ENCODE measurements at places on chromosomes 5 and 9.

GRCh38 chr9:98529841-98530240 is 178.9 kb downstream of the GABBR2 start:
- DNase-seq, result no peak

DNA sequence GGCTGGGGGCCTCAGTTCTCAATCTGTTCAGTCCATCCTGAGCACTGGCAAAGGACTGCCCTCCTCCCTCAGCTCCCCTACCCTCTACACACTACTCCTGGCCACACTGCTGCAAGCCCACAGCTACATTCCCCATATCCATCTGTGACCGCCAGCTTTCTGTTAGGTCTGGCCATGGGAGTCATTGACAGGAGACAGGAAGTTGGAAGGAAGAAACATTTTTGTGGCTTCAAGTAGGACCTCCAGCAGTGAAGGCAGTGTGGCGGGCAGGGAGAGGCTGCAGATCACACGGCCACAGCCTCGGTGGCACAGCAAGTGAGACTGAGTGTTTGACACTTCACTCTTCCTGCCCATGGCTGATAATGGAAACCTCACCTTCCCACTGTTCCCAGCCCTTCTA is 55.9 kb downstream of the SECISBP2 start:
- no peak for DNase-seq

GRCh38 chr5:53001541-53001940 is 12.4 kb downstream of the ITGA2 start:
- no peak for DNase-seq

DNA sequence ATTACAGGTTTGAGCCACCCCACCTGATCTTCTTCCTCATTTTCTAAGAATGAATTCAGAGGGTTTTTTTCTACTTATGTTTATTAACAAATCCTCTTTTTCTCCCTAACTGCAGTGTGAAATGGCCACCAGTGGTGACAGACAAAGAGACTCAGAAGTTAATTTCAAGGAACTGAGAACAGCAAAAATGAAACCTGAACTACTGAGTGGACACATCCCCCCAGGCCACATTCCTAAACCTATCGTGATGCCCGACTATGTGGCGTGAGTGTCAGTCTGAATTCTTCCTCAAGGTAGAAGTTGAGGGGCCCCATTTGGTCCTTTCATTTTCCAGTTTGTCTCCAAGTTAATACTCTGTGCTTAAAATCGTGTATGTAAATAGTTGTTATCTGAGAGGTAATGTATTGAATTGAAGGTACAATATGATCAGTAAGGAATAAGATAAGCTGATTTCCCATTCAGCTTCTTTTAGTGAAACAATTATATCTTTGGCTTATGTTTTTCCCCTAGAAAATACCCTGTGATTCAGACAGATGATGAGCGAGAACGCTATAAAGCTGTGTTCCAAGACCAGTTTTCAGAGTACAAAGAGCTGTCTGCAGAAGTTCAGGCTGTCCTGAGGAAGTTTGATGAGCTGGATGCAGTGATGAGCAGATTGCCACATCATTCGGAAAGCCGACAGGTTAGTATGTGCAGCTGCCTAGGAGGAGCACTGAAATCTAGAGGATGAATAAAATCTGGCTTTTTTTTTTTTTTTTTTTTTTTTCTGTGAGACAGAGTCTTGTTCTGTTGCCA is 17.7 kb downstream of the MARVELD2 start:
- no peak for DNase-seq

DNA sequence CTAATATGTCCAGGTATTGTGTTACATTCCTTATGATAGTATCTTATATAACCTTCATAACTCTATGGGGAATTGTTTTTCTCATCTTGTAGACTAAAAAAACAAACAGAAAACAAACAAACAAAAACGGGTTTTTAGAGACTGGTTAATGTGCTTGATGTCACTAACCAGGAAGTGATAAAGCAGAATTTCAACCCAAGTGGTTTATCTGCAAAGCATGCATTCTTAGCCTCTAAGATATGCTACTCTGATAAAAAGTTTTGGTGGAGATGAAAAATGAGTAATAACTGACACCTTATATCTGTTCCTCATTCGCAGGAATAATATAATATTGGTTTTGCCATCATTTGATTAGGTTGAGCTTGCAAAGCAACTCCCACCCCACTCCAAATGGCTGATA is 53.4 kb downstream of the PUM3 start:
- no peak for DNase-seq

Data from activated CD8-positive, alpha-beta memory T cell treated with anti-CD3 and anti-CD28 coated beads for 1 hour (primary cell).